BJ (cell line): ENCODE measurements at places on chromosomes 7 and 10. TPM values are rescaled to one million over a fixed set of nuclear protein-coding genes. Genes with fewer than 3 reads are reported as not detected.

GRCh38 chr7:33673029-33673700, 232.2 kb upstream of the BMPER start:
- no peak for DNase-seq

DNA sequence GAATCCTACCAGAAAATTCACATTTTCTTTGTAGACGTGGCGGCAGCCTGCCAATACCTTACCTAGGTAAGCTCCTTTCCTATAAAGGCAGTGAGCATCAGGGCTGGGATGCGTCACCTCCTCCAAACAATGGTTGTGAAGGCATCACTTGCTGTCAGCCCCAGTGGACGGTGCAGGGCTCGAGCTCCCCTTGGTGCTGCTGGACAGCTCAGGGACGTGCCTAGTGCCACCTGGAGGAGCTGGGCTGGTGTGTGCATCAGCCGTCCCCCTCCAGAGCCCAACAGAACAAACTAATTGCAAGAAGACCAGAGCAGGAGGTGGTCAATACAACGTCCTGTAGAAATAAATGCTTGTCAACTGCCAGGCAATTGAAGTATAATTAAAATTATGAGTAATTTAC, 517.5 kb upstream of the FOXK1 start:
- no peak for DNase-seq

GRCh38 chr7:132881317-132881716, 200.6 kb downstream of the CHCHD3 start:
- no peak for DNase-seq

GRCh38 chr7:22812353-22812752, 10.3 kb downstream of the TOMM7 start:
- no peak for DNase-seq

- DNase-seq, result no peak
These were observed 13.8 kb downstream of the ADAM12 start for GRCh38 chr10:126374435-126374834.

DNA sequence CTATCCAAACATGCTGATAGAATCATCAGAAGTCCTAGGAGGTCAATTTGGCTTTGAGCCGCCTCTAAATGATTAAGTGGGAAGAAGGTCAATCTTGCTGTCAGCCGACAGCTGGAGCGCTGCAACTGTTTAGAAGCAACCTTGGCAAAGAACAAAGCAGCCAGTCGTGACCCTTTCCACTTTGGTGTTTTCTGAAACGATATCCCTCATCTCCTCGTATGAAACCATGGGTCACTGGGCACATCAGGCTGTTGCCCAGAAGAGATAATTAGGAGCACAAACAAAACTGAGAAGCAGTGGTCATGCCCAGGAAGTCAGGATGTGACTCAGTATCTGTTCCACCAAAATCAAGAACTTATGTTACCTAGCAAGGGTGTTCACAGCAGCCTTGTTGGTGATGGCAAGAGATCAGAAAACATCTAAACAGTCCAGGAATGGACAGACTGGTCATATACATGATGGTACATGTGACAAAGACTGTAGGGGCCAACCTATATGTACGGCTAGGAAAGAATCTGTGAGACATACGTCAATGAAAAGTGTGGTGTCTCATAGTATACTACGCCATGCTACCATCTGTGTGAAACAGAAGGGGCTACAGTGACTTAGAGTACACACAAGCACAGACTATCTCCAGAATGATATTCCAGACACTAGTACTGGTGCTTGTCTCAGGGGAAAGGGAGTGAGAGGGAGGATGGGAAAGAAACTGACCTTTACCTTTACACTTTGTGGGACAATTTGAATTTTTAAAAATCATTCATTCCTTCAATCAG, 22.4 kb downstream of the STN1 start:
- peak; percentile 50 for DNase-seq

- no peak for DNase-seq
These were observed 323.3 kb upstream of the ZMIZ1 start for GRCh38 chr10:78745441-78745840.

DNA sequence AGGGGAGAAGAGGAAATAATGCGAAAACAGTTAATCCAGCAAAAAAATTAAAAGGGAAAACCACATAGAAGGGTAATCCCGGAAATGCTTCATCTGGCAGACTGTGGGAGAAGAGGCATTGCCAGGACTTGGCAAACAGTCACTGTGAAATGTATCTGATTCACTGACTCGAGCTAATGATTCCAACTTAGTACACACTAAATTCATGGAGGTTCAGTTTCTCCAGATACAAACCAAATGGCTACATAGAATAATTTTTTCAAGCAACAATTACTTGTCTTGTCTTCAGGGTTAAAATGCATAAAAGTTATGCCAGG, 36.4 kb downstream of the GDI2 start:
- DNase-seq, result peak; percentile 19

- no peak for DNase-seq
These were observed 71.8 kb downstream of the HHEX start for GRCh38 chr10:92761571-92761970.

- DNase-seq, result no peak
These were observed 53.0 kb upstream of the BAMBI start for GRCh38 chr10:28624351-28624750.

- DNase-seq, result peak; percentile 81
These were observed 181.4 kb downstream of the GNAT3 start for GRCh38 chr7:80330434-80330833.

GRCh38 chr7:116780966-116781365, 81.4 kb upstream of the CAPZA2 start:
- no peak for DNase-seq

DNA sequence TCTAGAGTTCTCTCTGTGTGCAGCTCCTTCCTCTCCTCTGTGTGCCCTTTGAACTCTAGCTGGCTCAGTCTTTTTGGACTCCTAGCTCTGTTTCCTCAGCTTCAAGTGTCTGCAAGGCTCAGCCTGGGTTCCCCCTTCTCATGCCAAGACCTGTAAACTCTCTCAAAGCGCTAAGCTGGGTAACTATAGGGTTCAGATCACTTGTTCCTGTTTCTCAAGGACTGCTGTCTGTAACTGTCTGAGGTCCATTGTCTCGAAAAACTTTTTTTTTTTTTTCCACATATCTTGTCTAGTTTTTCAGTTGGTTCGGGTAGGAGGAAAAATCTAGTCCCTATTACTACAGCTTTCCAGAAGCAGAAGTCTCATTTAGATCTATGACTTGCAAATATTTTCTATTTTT, 46.6 kb upstream of the PPP1R17 start:
- DNase-seq, result no peak

- no peak for DNase-seq
These were observed 1.4 kb upstream of the GDF2 start for GRCh38 chr10:47320812-47321211.

- no peak for DNase-seq
These were observed 144.1 kb downstream of the C10orf105 start for GRCh38 chr10:71575451-71575850.

DNA sequence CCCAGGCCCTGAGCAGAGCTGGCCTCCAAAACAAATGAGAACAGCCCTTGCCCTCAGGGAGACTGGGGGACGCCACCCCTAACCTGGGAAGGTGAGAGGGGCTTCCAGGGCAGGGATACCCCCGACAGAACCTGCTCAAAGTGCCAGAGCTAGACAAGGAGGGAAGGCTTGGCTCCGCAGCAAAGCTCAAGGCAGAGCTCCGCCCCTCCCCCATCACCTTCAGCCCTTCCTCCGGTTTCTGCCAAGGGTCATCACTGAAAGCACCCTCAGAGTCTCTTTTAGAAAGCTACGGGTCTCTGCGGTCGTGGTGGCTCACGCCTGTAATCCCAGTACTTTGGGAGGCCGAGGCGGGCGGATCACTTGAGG, 73.4 kb upstream of the CUX1 start:
- no peak for DNase-seq

GRCh38 chr7:105838627-105839231, 37.7 kb downstream of the ATXN7L1 start:
- DNase-seq, result no peak

- no peak for DNase-seq
These were observed 2.8 kb downstream of the SRGN start for GRCh38 chr10:69090685-69091084.

DNA sequence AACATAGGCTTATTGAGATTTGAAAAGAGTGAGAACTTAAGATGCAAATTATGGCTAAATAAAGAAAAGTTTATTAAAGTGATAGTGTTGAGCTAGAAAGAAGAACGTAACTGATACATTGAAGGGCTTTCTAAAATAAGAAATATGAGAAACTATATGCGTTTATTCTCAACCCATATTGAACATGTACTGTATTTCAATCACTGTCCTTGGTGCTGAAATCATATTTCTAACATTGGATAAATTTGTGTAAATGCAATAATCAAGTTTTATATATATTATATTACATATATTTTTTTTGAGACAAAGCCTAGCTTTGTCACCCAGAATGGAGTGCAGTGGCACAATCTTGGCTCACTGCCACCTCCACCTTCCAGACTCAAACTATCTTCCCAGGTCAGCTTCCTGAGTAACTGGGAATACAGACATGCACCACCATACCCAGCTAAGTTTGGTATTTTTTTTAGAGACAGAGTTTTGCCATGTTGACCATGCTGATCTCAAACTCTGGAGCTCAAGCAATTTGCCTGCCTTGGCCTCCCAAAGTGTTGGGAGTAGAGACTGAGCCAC, 1065.8 kb downstream of the REEP3 start:
- no peak for DNase-seq

DNA sequence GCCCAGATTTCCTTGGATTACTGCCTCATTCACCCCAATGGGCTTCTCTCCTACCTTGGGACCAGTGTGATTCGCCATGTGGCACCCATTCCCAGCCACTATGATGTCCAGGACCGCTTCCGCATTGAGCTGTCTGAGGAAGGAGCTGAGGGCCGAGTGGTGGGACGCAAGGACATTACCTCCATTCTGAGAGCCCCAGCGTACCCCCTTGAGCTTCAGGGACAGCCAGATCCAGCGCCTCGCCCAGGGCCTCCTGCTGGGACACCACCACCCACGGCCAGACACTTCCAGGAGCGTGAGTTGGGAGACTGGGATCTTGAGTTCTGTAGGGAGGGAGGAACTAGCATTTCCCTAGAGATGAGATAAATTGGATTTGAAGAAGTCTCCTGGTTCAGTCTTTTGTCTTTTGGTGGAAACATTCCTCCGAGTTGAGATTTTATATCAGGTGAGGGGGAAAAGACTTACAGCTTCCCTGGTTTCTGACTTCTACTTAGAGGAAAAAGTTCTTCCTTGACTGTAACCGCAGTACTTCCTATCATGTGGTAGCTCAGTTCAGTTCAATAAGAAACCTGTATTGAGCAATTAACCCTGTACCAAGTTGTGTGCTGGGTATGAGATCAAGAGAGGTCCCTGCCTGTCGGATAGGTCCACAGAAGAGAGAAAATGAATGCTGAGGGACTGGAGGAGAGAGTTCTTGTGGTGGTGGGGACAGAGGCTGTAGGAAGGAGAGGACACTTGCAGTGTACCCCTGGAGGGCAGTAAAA, 1.3 kb downstream of the MOSPD3 start:
- DNase-seq, result no peak

GRCh38 chr7:44099669-44100068, 4.5 kb upstream of the AEBP1 start:
- no peak for DNase-seq

DNA sequence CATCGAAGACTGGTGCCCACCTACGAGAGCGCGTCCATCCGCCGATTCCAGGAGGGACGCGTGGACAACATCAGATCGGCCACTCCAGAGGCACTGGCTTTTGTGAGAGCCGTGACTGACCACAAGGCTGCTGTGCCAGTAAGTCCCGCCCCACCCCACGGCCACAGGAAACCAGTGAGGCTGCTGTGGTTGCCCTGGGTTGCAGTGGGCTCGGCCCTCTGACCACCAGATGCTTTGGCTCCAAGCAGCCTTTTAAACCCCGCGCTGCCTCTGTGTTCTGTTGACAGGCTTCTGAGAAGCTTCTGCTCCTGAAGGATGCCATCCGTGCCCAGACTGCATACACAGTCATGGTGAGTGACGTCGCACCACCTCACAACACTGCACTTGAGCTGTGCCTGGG, 24.4 kb upstream of the C10orf53 start:
- DNase-seq, result no peak

- peak; percentile 37 for DNase-seq
These were observed 79.7 kb upstream of the MACROH2A2 start for GRCh38 chr10:69972981-69973397.

GRCh38 chr10:103552856-103553742, 59.6 kb downstream of the NEURL1 start:
- no peak for DNase-seq

DNA sequence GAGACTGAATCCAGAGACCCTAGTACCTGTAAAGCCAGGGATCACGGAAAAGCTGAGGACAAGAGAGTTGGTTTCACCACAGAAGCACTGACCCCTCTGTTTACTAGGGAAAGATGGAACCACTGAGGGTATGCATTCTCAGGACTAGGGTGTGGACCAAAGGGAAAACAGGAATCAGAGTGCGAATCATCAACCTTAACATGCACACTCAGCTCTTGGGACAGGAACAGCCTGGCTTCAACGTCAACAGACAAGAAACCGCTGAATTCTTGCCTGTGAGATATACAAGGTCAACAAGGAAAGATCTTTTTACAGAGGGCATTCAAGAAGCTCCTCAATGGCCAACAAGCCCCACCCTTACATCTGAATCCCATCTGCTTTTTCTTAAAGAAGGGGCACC, 14.9 kb downstream of the TNRC18 start:
- DNase-seq, result no peak

GRCh38 chr7:140722254-140722653, 25.7 kb downstream of the NDUFB2 start:
- no peak for DNase-seq

DNA sequence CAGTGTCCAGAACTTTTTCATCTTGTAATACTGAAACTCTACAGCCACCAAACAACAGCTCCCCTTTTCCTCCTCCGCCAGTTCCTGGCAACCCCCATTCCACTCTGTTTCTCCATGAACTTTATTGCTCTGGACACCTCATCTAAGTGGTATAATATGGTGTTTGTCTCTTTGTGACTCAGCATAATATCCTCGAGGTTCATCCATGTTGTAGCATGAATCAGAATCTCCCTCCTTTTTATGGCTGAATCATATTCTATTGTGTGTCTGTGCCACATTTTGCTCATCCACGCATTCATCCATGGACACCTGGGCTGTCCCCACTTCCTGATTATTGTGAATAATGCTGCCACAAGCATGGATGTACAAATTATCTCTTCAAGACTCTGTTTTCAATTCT, 124.4 kb upstream of the FGFR2 start:
- DNase-seq, result no peak

GRCh38 chr7:24965831-24966708, 13.9 kb downstream of the OSBPL3 start:
- DNase-seq, result no peak

- DNase-seq, result no peak
These were observed 49.5 kb upstream of the DNAAF5 start for GRCh38 chr7:676972-677385.

Gene CALY
- polyA plus RNA-seq, result 0.31 and 0.91 TPM in 2 replicates

Gene ANLN
- 54.2 and 63.3 TPM in 2 replicates for polyA plus RNA-seq

Gene ADARB2
- polyA plus RNA-seq, result not detected in 2 replicates

Gene SLC13A4
- 0.04 TPM in 2 replicates for polyA plus RNA-seq

Gene TIAL1
- polyA plus RNA-seq, result 39.9 and 57.6 TPM in 2 replicates

Gene SPOCK2
- 0.04 and 0.06 TPM in 2 replicates for polyA plus RNA-seq

Gene SKIDA1
- 0.27 and 0.60 TPM in 2 replicates for polyA plus RNA-seq

Gene CALHM3
- 0.09 TPM in 1 of 2 replicates, not detected in the other for polyA plus RNA-seq

Gene AGR2
- not detected in 2 replicates for polyA plus RNA-seq

Gene MNX1
- polyA plus RNA-seq, result not detected in 2 replicates

Gene CFAP69
- 0.90 and 2.3 TPM in 2 replicates for polyA plus RNA-seq
